ENCODE measurements at places on chromosomes 12 and 14. TPM values are rescaled to one million over a fixed set of nuclear protein-coding genes. Genes with fewer than 3 reads are reported as not detected.
A peak's percentile ranks its signal among the peaks of the same experiment; 100 is the strongest.

DNA sequence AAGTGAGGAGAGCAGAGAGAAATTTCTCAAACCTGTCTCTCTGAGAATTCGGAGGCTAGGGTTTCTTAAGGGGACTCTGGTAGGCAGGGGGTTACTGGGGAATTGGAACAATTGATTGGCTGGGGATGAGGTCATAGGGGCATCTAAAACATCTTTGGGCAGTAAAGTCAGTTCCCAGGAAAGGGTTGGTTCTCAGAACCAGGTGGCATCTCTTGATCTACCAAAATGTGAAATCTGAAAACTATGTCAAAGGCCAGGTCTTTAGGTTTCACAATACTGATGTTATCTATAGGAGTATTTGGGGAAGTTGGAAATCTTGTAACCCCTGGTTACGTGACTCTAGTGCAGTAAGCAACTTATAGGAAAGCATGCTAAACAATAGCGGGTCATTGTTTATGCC lies 6.9 kb downstream of the C12orf75 start:
- DNase-seq: no peak

- DNase-seq: no peak
These were observed 9.5 kb downstream of the BEST3 start for GRCh38 chr12:69689638-69690037.

- peak; percentile 32 for DNase-seq
These were observed 14.2 kb downstream of the HEBP1 start for GRCh38 chr12:12985817-12986408.

GUCY2C gene
- 33.2 TPM for total RNA-seq

DNA sequence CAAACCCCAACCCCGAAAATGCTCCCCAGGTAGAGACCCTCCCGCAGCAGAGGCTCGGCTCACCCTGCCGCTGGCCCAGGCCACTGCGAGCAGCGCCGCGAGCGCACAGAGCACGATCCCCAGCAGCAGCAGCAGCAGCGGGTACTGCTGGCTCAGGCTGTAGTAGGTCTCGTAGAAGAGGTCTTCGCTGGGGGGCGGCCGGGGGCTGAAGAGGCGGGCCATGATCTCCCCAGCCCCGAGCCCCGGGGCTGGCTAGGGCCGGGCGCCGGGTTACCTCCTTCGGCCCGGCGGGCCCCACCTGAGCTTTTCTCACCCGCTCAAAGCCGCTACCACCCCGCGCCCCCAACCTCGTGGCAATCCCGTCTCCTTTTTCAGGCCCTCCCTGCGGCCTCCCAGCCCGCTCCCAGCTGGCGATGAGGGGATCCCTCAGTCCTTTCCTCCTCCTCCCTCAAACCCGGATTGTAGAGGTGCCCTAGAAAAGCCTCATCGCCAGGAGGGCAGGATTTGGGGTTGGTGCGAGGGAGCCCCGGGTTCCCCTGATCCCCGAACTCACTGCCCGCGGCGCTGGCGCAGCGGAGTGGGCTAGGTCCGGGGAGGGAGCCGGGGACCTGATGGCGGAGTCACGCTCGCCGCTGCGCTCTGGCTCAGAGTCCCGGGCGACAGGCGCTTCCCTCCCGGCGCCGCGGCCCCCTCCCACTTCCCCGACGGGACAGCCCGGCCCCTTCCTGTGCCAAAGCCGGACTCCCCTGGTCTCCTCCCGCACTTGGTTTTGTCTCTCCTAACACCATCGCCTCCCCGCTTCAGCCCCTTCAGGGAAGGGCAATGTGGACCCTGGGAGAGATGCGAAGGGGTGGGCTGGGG lies at the start of gene ADCY4:
ADCY4 (minus strand) TSS at position 641 of the 861 bp plus-strand sequence; CDS start at position 222, 419 bp downstream.
- DNase-seq: peak; percentile 64

GRCh38 chr12:132907216-132907615 lies 19.8 kb upstream of the CHFR start:
- no peak for DNase-seq

DNA sequence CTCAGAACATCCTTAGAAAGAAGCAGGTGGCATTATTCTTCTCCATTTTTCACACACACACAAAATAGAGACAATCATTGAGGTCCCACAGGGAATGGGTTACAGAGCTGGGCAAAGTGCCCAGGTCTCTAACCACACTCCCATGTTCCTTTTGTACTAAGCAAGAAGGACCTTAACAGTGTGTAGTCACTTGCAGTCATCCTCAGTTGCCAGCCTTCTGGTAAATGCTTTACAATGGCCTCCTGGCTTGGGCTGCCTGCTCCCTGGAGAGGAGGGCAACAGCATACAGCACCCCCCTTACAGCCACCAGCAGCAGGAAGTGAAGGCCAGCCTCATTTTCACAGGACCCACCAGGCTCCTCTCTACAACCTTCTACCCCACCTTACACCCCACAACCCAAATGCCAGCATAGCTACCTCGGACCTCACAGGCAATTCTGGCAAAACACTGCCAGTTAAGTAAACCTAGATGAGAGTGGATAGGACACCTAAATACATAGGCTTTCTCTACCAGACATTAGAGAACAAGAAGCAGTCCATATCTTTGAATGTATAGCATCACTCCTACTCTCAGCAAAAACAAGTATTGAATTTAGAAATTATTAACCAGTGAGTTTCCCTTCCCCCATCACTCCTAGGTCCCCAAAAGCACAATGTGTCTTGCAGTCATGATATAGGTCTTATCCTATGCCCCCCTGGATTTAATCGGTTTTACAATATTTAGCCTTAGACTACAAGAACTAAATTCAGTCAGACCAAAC lies 88.1 kb downstream of the PPP2R5E start:
- no peak for DNase-seq

DNA sequence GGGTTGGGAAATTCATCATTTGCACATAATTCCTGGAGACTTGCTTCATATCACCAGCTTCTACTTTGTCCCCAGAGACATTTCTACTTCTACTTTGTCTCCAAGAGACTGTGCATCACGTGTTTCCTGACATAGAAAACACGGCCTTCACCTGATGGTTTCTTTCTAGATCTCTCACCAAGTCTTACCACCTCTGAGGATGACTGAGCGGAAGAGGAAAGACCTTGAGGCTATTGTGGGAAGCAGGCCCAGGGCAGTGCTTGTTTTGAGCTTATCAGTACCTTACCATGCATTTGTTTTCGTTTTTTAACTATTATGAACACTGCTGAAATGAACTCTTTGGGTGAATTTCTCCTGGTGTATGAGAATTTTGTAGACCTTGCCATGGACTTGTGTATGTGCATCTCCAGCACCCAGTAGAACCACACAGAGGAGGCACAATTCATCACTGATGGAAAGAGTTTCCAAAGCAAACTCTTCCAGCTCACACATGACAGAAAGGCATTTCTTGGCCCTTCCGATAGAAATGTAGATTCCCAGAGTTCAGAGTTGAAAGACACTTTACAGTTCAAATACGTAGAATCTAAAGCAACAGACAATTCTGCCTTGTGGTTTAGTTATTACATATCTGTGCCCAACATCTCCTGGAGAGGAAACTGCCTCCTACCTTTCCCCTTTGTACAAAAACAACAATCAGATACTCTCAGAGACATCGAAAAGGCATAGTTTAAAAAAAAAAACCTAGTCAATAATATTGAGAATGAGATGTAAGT lies 434.7 kb downstream of the FUT8 start:
- peak; percentile 48 for DNase-seq

DNA sequence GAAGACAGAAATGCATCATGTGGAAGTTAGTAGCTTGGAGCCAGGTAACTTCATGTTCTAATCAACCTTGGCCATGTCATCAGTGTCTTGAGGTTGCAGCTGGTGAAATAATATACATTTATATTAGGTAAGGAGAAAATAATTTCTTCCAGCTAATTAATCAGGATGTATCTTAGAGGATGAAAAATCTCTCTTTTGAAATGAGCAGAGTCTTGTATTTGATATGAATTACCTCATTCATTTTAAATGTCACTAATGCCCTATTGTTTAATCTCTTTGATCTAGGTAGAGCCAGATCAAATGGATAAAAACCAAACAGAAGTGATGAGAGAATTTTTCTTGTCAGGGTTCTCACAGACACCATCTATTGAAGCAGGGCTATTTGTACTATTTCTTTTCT lies at the start of gene OR4Q2:
OR4Q2 (plus strand) TSS at position 301 of the 400 bp plus-strand sequence.
- no peak for DNase-seq

GRCh38 chr12:7756993-7757392 lies 8.0 kb upstream of the NANOGNB start:
- DNase-seq: no peak

HOMEZ gene
- 18.3 TPM for total RNA-seq

RFX4 gene
- total RNA-seq: not detected

CDK4 gene
- total RNA-seq: 60.2 TPM

ARL1 gene
- 77.8 TPM for total RNA-seq

GRCh38 chr12:88955531-88955930 lies 375.3 kb upstream of the KITLG start:
- DNase-seq: no peak

GRCh38 chr14:35113308-35113950 lies 8.4 kb downstream of the PPP2R3C start:
- DNase-seq: no peak

DNA sequence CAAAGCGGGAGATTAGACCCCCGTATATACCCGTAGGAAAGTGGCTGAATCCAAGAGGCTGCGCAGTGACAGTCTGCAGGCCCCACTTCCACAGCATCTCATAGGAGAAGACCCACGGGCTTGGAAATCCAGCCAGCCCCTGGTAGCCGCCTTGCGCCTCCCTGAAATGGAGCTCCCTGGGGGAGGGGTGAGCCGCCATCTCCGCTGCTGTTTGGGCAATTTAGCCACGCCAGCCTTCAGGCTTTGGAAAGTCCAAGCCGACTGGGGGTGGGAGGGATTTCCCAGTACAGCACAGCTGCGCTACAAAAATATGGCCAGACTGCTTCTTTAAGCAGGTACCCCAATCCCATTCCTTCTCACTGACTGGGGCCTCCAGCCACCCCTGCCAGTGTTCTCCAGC lies 53.4 kb downstream of the CAND1 start:
- peak; percentile 22 for DNase-seq

GRCh38 chr12:113461666-113462065 lies 10.0 kb downstream of the LHX5 start:
- DNase-seq: no peak

DNA sequence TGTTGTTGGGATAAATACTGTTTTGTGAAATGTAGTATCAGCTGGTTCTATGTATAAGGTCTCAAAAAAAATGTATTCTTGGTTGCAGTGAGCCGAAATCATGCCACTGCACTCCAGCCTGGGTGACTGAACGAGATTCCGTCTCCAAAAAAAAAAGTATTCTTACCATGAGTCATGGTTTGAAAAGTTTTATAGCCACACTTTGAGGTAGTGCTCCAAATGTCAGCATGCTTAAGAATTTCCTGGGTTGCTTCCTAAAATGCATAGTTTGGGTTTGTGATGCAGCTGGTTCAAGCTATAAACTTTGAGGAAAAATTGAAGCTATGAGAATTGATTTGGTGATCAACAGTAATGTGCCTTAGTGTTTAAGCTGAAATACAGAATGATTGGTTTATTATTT lies 48.0 kb downstream of the ETNK1 start:
- no peak for DNase-seq

DNA sequence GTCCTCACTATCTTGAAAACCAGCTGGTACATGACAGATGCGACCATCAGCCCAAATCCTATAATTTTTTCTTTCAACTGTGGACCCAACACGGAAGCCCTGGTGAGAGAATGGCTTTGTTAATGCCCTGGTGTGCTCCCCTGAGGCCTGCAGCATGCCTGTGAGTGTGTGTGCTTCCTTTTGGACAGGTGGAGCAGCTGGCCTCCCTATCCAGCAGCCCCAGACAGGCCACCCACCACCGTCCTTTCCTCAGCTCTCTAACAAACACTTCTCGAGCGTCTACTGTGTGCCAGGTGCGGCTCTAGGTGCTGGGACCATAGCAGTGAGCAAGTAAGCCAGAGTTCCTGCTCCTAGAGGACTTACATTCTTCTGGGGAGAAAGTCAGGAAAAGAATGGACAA lies 78.9 kb upstream of the GZMB start:
- DNase-seq: no peak

DNA sequence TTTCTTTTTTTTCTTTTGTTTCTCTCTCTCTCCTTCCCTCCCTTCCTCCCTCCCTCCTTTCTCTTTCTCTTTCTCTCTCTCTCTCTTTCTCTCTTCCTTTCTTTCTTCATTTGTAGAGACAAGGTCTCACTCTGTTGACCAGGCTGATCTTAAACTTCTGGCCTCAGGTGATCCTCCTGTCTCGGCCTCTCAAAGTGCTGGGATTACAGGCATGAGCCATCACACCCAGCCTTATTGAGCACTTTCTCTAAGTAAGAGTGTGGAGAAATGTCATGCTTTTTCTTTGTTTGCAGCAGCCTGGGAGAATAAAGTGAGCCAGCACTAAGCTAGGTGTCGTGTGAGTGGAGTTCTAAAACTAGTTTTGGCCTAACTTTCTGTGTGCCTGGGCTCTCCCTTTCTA lies 74.0 kb downstream of the TTC7B start:
- DNase-seq: no peak

- no peak for DNase-seq
These were observed 155.0 kb upstream of the SFSWAP start for GRCh38 chr12:131555866-131556265.

HOXC6 gene
- total RNA-seq: not detected

DNA sequence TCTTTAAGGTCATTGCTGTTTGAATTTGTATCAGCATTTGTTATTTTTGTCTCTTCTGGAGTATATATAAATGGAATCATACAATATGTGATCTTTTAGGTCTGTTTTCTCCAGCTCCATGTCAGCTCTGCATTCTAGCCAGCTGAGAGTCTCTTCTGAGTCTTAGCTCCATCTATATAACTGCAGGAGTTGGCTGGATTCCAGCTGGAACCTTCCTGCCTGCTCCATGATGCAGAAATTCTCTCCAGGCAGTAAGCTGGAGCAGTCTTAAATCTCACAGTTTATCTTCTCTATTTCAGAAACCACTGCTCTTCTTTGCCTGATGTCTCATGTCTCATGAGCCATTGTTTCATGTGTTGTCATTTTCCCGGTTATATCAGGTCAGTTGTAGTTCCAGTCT lies 827.6 kb downstream of the NRXN3 start:
- no peak for DNase-seq

DNA sequence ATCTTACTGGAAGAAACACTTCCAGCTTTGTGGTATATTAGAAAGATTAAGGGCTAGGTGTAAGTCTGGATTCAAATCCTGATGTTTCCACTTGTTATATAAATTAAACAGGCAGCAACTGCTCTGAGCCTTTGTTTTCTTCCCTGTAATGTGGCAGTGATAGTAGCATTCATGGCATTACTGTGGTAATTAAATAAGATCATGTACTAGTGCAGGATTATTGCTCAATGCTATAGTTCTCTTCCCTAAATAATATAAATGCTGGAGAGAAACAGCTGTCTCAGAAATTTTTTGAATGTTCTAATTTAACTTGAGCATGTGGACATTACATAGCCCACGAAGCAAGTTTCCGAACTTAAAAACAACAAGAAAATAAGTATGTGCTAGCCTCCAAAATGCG lies 5.4 kb downstream of the TMEM117 start:
- no peak for DNase-seq

TRPV4 gene
- 0.92 TPM for total RNA-seq

DNA sequence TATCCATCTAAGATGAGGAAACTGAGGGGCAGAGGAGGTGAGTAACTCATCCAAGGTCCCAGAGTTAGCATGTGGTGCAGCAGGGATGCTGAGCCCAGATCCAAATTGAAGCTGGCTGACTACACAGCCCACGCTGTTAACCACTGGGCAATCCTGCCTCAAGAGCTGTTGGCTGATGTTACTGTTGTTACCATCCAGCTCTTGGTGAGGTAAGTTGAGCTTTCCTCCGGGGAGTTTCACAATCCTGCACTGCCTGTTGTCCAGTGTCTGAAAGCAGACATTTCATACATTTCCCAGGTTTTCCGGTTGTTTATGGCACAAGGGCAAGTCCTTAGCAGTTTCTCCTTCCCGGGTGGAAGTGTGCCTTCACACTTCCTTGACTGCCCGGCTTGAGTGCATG lies 14.5 kb downstream of the CYP46A1 start:
- no peak for DNase-seq

RPL10L gene
- total RNA-seq: 15.8 TPM

- DNase-seq: no peak
These were observed 2.6 kb downstream of the MLEC start for GRCh38 chr12:120689397-120690082.
